ENCODE measurements at places on chromosomes 1 and 21. TPM values are rescaled to one million over a fixed set of nuclear protein-coding genes. Genes with fewer than 3 reads are reported as not detected.

DNA sequence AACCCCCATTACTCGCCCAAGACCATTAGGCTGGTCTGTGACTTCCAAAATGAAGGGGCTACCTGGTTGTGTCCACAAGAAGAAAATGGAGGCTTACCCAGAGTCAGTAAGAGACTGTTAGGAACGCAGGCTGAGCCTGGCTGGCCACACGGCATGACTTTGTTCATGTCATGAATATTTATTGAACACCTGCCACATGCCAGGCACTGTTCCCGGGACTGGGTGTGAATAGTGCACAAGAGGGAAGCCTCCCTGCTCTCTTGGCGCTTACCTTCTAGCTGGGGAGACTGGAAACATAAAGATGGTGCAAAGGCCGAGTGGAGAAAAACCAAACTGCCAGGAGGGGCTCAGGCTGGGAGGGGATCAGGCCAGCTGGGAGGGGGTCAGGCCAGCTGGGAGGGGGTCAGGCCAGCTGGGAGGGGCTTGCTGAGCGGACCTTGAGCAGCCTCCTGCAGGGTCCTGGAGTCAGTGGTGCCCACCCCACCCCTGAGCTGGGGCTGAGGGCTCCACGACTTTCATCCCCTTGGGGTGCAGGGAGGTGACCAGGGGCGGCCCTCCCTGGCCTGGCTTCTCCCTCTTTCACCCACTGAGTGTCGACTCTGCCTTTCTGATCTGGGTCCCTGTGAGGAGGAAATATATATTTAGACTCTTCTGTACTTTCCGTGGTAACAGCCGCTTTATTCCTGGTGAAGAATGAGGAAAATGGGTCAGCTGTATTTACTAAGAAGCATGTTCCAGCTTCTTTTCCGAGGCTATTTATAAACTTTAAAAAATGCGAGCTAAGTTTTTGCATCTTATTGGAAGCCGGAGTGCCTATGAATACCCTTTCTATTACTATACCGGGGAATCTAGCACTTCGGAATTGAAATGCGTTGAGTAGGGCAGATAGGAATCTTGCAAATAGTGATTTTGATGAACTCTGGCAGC lies 139.0 kb downstream of the CAMTA1 start:
- no peaks in the 10 kb centered on the region for H3K4me1 ChIP-seq
- no peak overlapping the region for H3K27ac ChIP-seq
- no peak for DNase-seq
- H3K27me3 ChIP-seq, result peaks cover 2% of the 10 kb centered on the region
- H3K4me3 ChIP-seq, result no peak overlapping the region
- no peaks in the 10 kb centered on the region for H3K36me3 ChIP-seq

GRCh38 chr21:14591882-14592281 lies 45.8 kb upstream of the SAMSN1 start:
- no peak overlapping the region for H3K27ac ChIP-seq
- DNase-seq, result peak; percentile 8
- no peaks in the 10 kb centered on the region for H3K4me1 ChIP-seq
- H3K27me3 ChIP-seq, result no peaks in the 10 kb centered on the region
- H3K36me3 ChIP-seq, result no peaks in the 10 kb centered on the region
- no peak overlapping the region for H3K4me3 ChIP-seq

GRCh38 chr1:185581961-185582725 lies 152.0 kb upstream of the HMCN1 start:
- no peaks in the 10 kb centered on the region for H3K27me3 ChIP-seq
- H3K36me3 ChIP-seq, result no peaks in the 10 kb centered on the region
- no peak overlapping the region for H3K4me3 ChIP-seq
- no peak overlapping the region for H3K27ac ChIP-seq
- no peaks in the 10 kb centered on the region for H3K4me1 ChIP-seq

The DCST1 gene
- not detected for total RNA-seq

The LRRC3 gene
- 0.26 TPM for total RNA-seq

Data from fibroblast of lung (primary cell).